ENCODE measurements at places on chromosomes 4 and X.

DNA sequence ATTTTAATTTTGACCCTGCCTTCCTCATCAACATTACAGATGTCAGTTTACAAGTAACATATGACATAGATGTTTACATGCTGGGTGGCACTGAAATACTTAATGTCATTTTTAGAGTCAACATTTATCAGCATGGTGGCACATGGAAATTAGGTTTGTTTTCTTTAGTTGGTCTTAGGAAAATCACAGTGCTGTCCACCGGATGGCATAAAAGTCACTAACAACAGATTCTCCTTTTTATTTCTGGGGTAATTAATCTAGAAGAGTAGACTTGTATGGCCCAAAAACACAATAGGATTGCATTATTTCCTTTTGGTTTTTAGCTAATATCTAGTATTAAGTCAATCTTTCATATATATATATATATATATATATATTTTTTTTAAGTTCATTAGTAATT is 88.6 kb upstream of the HHIP start:
- no peak for DNase-seq

- DNase-seq, result no peak
Measured at GRCh38 chr4:171846232-171846631, 33.0 kb downstream of the GALNTL6 start.

- no peak for DNase-seq
Measured at GRCh38 chrX:31934015-31934414, 862.2 kb upstream of the FTHL17 start.

DNA sequence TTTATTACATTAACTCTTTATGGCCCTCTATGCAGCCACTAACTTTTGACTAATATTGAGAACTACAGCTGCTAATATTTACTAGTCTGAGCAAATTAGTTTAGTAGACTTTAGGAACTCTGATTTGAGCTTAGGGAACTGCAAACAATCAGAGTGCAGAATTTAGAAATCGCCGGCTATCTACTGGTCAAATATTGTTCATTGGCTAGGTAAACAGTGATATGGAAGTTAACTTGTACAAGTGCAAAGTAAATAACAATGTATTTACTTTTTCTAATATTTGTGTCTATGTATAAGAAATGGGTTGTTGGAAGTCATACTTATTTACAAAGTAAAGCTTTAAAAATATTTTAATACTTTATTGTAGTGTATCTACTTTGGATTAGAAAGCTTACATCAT is 279.6 kb downstream of the CFAP299 start:
- no peak for DNase-seq

DNA sequence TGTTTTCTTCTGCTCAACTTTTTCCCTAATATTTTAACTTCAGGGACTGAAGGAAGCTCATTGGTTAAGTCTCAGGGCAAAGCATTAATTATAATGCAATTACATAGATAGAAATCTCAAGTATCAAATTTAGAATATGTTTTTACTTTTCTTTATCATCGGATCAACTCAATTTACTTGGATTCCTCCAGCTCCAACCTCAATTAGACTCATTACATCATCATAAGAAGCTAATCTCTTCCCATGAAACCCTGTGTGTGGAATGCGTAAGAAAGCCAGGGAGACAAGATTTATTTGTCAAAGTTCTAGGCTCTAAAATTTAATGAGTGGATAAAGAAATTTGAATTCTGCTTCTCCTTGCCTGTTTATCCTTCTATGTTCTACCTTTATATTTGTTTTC is 918.4 kb downstream of the ADGRL3 start:
- no peak for DNase-seq

- no peak for DNase-seq
Measured at GRCh38 chr4:4302416-4302815, 12.4 kb downstream of the ZBTB49 start.

GRCh38 chr4:153466949-153467896 is 1.1 kb downstream of the TMEM131L start:
- no peak for DNase-seq

- DNase-seq, result no peak
Measured at GRCh38 chr4:16072168-16072567, 11.7 kb downstream of the PROM1 start.

DNA sequence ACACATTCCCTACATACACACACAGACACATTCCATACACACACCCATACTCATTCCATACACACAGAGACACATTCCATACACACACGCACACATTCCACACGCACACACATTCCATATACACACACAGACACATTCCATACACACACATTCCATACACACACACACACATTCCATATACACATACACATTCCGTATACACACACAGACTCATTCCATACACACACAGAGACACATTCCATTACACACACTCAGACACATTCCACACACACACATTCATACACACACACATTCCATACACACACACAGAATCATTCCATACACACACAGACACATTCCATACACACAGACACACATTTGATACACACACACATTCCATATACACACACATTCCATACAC is 15.2 kb downstream of the LINC00632 start:
- no peak for DNase-seq

DNA sequence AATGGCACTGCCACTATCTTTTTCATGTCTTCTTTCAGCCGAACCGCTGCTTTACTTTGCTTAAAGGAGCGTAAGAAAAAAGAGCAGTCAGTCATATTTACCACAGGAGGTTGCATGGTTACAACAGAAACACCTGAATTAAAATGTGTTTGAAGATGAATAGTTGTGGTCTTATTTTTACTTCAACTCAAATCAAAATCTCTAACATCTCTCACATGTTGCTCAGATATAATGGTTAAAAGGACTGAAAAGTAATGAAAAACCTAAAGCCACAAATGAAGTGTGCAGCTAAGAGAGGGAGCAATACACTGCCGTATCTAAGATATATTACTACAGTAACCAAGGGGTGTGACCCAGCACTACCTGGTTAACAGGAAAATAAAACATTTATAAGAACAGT is 27.4 kb downstream of the FAM13A start:
- DNase-seq, result no peak

DNA sequence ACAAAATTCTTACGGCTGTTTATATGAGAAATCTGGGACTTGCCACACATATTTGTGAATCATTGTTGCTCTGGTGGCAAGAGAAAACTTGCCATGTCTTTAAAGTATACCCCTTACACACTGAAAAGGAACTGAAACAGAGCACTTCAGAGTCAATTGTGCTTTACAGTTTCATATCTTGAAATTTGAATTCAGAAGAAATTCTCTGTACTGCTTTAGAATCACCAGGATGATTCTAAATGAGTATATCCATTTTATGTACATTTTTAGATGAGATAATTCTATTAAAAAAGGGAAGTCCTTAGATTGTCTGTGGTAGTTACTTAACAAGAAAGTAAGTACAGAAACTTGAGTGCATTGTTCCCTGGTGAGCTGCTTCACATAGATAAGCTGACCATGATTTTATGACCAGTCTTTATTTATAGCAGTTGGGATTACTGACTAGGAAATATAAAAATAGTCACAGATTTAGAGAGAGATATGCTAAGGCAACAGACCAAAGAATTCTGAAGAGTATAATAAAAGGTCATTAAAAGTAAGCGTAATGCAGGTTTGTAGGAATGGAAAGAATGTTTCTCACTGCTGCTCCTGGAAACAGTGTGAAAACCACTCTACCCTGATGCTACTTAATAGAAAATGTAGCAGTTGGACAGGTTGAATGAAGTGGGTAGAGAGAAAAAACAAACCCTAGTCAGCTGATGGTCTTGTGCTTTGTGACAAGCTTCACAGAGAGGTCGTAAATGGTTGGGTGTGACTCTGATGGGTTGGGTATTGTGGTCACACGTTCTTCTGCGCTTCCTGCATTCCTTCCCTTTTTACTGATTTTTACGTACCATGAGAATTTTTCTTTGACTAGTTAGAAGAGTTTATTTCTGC is 41.0 kb downstream of the FNIP2 start:
- DNase-seq, result peak; percentile 81

GRCh38 chr4:53617101-53617680 is 25.9 kb upstream of the LNX1 start:
- DNase-seq, result no peak

DNA sequence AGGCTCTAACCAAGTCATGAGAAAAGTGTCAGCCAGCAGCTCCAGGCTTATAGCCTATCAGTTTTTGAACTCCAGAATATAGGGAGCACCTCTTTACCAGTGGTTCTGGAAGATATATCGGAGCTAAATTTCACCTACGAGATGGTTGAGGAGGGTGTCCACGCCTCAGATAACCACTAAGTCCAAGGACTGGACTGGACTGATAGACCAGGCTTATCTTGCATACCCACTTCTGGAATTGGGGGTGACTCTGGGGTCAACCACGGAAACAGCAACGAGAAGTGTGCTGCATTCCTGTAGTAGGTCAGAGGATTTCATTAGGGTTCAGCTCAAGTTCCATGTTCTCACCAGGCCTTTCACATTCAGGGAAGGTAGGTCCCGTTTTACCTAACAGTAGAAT is 38.6 kb upstream of the TRPC3 start:
- no peak for DNase-seq

DNA sequence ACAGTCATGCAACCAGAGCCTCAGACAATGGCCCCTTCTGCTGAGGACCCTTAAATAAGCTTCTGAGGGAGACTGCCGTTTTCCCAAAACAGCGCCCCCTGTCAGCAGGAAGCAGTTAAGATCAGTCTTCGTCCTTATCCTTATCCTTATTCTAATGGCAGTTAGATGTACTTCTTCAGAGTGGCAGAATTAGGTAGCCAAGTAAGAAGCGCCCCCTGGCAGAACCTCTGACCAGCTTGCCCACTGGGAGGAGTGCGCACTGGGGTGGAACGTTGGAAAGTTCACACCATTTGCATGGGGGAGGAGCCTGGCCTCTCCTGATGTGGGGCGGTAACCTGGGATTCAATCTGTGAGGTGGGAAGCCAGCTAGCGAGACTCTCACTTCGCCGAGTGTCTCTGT is 133.6 kb upstream of the QRFPR start:
- DNase-seq, result no peak

GRCh38 chr4:86894455-86894854 is 2.2 kb upstream of the C4orf36 start:
- DNase-seq, result no peak

DNA sequence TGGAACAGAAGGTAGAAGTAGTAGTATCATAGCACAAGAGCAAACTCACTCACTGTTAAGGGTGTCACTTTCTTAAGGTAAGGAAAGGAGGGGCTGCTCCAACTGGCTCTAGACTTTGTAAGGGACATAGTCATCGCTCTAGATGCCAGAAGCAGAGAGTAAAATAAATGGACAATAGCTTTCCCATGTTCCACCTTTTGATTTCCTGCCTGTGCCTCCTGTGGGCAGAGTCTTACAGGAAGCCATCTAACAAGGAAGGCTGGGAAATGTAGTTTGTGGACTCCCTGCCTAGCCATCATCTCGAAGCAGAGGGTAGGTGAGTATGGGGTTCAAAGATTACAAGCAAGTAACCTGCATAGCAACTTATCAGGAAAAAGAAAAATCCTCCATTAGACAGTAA is 1.7 kb upstream of the METTL14 start:
- no peak for DNase-seq

GRCh38 chr4:165506849-165507248 is 128.0 kb downstream of the CPE start:
- DNase-seq, result no peak

DNA sequence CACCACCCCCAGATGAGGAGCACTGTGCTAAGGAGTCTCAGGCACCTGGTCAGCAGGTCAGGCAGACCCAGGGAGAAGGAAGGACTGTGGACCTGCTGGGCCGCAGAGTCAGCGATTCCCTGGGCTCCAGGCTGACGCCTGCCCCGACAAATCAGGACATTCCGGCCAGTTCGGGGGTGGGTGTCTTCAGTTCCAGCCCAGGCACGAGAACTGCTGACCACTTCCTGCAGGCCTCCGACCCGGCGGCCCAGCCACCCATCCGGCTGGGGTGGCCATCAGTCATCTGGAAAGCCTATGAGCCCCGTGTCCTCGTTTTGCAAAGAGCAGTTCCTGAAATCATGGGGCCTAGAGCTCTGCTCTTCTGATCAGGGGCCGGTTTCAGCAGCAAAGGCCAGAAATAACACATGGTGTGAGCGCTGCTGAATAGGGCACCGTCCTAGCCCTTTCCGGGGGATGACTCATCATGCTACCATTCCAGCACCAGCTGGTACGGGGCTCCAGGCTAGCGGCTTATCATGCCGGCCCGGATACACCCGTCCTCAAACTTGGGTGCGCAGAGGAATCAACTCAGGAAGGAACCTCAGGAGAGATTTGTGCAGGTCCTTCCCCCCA is 7.8 kb upstream of the SH3TC1 start:
- no peak for DNase-seq

DNA sequence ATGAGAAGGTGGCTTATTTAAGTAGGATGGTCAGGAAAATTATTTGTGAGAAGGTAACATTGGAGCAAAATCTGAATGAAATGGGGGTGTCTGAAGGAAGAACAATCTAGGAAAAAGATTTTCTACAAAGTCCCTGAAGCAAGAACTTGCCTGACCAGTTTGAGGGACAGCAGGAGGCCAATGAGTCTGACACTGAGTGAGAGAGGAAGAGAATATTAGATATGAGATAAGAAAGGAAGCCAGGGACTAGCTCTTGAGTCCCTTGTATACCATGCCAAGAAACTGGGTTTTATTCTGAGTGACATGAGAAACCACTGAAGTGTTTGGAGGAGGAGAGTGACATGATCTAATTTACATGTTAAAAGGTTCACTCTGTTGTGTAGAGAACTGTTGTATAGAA is 1478.9 kb downstream of the RPA4 start:
- DNase-seq, result no peak

- DNase-seq, result no peak
Measured at GRCh38 chrX:433771-434170, 47.1 kb upstream of the PPP2R3B start.

DNA sequence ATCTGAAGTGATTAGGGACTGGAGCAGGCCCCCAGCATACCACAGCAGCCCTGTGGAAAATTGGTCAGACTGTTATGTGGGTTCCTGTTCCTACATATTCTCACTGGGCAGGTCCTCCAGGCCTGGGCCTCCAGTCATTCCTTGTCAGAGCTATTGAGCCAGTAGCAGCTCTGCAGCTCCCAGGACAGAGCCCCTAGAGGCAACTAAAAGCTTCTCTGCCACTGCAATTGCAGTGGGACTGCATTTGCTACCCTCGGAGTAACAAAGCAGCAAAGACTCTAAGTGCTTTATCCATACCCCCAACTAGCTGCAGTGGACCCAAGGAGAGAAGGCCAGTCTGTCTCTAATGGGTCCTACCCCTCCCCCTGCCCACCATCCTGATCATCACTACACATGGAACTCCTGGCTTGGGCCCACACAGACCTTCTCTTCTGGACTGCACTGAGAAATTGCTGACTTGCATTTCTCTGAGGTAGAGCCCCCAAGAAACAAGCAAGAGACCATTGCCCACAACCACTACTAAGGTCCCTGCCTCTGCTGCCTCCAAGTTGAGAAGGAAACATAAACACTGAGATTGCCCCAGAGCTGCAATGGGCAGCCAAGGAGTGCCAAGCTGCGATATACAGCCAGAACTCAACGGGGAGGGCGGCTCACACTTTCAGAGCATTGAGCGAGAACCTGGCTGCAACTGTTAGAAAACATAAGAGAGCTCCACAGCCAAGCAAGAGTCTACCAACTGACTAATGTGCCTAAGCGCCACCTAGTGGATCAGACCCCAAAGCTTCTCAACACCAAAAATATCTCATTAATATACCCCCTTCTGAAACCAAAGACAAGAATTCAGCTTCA is 738.7 kb upstream of the NDST4 start:
- DNase-seq, result no peak
